ENCODE measurements at places on chromosomes 13 and 19.

- no peak for DNase-seq
These were observed 21.0 kb upstream of the GDF15 start for GRCh38 chr19:18364826-18365528.

- DNase-seq = no peak
These were observed 15.6 kb downstream of the POLRMT start for GRCh38 chr19:617551-618246.

GRCh38 chr13:112783135-112783977 lies 93.5 kb downstream of the ATP11A start:
- DNase-seq = no peak

DNA sequence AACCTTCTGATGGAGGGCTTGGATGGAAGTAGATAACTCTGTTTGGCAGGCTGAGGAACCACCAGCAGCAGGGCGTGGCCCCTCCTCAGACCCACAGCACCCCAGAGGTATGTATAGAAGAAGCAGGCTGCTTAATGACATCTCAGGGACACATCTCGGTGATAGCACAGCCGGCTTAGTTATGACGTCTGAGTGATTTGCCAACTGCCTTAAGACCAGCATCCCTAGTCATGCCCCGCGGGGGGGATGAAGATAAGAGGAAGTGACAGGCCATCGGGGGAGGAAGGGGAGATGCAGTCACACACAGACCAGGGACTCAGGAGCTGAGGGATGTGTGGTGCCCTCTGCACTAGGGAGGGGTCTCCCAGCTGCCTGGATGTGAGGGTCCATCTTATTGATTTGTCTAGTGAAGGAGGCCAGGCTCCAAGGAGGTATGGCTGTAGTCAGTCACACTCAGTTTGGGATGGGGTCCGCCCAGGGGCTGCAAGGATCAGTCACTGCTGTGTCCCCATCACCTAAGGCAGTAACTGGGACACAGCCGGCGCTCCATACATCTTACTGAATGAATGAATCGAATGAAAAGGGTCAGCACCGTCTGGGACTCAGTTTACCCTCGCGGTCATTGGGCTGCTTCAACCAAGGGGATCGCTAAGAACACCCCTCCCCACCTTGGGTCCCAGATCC lies 19.2 kb upstream of the ERCC1 start:
- no peak for DNase-seq

DNA sequence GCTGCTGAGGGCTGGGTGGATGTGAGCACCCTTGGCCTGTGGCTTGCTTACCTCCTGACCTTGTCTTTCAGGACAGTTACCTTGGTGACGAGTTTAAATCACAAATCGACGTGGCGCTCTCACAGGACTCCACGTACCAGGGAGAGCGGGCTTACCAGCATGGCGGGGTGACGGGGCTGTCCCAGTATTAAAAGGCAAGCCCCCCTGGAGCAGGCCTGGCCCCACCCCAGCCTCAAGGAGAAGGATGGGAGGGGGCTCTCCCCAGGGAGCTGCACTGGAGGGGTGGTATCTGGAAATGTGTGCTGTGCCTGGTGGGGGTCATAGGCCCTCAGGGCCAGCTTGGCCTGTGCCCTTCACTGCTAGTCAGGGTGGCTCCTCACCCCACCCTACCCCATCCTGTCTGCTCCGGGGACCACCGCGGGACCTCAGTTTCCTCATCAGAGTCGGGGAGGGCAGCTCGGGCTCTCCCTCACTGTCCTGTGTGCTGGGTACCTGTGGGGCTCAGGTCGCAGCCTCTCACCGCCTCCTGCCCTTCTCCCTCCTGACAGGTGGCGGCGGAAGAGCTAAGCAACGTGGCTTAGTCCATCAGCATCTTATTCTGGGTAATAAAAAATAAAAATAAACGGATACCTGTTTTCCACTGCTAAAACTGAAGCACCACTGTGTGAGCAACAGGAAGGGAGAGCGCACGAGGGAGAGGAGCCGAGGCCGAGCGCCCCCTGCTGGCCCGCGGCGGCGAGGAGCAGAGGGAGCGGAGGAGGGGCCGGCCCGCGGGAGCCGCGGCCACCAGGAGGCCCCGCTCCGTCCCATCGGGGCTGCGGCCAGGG lies 29.8 kb downstream of the CERS1 start:
- peak; percentile 27 for DNase-seq

DNA sequence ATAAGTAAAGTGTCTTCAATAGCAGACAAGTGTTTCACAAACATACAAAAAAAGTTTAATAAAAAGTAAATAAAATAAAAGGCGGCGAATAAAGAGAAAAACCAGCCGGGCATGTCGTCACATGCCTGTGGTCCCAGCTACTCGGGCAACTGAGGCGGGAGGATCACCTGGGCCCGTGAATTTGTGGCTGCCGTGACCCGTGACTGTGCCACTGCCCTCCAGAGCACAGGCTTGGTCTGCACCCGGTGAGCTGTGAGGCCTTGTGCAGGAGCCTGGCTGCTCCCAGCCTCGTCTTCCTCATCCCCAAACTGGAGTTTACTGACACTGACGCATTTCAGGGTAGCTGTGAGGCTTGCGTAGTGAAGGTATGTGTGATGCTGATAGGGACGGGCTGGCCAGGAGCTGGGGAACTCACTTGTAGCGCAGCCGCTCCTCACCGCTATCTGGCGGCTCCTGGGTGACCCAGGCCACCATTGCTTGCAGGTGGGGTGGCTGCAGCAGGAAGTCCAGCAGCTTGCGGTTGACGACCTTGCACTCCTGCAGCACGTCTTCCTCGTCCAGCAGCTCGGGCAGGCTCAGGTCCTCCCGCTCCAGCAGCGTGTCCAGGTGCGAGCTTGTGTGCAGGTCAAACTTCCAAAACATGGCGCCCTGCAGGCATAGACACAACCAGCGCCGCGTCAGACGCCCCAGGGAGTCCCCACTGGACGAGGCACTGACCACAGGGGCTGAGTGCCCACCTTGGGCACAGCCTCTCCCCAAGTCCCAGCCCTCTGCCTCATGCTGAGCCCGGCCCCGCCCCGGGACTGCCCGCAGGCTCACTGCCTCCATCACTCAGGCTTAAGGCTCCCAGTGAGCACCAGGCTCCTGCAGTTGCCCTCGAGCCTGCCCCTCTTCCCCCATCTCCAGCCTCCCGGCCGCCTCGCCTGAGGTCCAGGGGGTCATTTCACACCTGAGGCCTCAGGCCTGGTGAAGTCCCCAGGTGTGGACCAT lies 12.1 kb downstream of the PPP6R1 start:
- DNase-seq = no peak

GRCh38 chr13:39385621-39386231 lies 217.3 kb downstream of the LHFPL6 start:
- no peak for DNase-seq

GRCh38 chr13:72728290-72728605 lies 525 bp downstream of the BORA start:
- no peak for DNase-seq

- no peak for DNase-seq
These were observed 27.8 kb upstream of the IGFL4 start for GRCh38 chr19:46068345-46069258.

- DNase-seq = no peak
These were observed 1.6 kb downstream of the BCAM start for GRCh38 chr19:44810234-44811121.

GRCh38 chr19:32910094-32910493 lies 40.5 kb upstream of the SLC7A9 start:
- DNase-seq = no peak

- no peak for DNase-seq
These were observed 122.9 kb upstream of the MAB21L1 start for GRCh38 chr13:35599384-35599783.
